Ecto neural progenitor cell (in vitro differentiated cells): ENCODE measurements at places on chromosomes 7 and 10.

DNA sequence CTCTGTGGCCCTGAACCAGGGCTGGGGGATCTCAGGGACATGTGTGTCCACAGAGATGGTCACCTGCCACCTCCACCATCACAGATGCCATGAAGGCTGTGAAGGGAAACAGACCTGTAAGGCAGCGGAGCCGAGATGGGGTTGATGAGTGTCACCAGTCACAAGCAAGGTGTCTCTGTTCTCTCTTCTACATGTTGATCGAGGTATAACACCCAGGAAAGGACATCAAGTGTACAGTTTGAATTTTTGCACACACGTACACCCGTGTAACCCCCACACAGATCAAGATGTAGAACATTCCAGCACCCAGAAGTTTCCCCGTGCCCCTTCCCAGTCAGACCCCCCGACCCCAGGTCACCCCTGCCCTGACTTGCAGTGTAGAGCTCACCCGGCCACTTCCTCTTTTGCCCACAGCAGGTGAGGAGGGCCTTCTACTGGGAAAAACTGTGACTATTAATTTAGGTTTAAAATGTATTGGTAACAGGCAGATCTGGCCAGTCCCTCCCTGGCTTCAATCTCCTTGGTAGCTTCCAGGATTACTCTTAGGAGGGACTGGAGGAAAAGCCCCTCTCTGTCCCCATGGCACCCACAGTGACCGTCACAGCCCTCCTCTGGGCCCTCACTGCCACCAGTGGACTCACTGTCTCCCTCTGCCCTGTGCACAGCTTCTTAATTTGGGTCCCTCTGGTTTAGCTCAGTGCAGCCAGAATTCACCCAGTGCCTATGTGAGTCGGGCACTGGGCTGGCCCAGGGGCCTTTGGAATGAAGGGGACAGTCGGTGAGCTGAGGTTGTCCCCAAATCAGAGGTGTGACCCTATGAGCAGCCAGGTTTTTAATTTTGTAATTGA lies 108.2 kb downstream of the LHPP start:
- no peak for DNase-seq

DNA sequence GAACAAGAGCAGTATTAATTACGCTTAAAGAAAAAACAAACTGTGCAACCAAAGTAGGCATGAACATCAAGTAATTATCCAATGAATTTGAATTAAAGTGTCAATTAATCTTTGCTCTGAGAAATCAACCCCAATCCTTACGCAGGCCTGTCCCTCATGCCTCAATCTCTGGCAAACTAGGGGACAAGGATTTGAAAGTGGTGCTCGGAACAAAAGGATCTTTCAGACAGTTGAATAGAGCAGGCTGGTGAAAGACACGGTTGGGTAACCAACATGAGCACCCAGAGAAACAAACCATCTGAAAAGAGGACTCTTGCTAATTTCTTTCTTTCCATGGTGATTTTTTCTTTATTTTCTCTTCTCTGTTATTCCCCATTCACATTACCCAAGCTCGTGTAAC lies 203.5 kb upstream of the PHF14 start:
- DNase-seq: no peak

- no peak for DNase-seq
These were observed 41.9 kb upstream of the NXPH1 start for GRCh38 chr7:8391353-8392062.

DNA sequence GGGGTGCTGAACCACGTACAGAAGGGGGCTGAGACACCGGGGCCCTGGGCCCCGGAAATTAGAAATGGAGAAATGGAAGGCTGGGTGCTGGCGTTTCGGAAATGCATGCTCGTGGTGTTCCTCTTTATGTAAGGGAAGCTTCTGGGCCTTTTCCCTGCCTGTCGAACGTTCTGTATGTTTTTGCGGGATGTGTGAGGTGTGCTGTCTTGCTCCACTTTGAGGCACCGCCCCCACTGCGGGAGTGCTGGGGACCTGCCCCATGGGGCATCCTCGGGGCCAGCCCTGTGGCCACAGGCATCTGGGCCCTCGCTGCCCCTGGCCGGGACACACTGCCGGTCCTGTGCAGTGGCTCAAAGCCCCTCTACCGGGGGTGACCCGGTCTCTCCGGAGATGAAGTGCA lies 1.7 kb upstream of the VENTX start:
- DNase-seq: no peak

DNA sequence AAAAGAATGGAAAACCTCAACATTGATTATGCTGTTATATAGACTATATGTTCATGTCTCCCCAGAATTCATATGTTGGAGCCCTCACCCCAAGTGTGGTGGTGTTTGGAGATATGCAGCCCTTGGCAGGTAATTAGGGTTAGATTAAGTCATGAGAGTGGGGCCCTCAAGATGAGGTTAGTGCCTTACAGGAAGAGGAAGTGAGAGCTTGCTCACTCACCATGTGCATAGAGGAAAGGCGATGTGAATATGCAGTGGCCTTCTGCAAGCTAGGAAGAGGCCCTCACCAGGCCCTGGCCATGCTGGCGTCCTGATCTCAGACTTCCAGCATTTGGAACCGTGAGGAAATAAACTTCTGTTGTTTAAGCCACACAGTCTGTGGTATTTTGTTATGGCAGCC lies 14.8 kb downstream of the ZNF33A start:
- DNase-seq: no peak

DNA sequence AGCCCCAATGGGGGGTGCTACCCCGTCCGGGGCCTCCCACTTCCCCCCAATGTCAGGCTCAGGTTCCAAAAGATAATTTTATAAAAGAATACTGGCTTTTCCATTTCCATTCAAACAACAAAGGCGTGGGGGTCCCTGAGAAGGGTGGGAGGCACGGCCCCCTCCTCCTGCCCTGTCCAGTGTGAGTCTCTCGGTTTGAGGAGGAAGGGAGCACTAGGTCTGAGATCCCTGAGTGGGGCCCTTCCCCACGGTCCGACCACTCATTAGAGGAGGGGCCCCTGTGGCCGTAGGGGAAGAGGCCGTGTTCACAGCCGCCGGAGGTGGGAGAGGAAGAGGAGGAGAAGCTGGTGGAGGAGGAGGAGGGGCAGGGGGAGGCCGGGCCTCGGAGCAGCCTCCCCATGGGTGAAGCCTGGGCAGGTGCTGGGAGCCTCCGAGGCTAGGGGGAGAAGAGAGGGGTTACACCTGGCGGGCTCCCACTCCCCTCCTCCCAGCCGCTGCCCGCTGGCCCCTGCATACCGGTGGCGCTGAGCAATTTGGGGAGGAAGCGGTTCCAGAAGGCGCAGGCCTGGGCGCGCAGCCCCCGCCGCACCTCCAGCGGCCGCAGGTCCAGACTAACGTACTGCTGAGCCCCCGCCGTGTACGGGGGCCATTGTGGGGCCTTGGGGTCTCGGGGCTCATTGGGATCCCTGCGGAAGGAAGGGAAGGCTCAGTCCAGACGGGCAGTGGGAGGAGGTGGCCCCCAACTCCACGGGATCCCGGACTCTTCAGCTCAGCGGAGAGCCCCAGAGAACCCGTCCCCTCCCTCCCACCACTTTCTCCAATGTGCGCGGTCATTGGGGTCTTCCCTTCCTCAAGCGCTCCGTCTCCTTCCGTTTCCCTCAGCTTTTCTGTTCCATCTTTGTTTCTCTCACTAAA lies 1.4 kb upstream of the UFSP1 start:
- peak; percentile 63 for DNase-seq

DNA sequence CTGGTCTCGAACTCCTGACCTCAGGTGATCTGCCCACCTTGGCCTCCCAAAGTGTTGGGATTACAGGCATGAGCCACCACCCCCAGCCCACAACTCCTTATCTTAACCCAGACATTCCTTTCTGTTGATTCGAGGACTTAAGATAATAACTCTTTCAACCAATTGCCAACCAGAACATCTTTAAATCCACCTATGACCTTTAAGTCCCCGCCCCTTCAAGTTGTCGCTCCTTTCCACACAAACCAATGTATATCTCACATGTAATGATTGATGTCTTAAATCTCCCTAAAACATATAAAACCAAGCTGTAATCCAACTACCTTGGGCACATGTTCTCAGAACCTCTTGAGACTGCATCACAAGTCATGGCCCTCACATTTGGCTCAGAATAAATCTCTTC lies 7.8 kb upstream of the ANKRD2 start:
- no peak for DNase-seq

- DNase-seq: peak; percentile 51
These were observed 1.3 kb downstream of the HOXA7 start for GRCh38 chr7:27154901-27155815.

GRCh38 chr7:157623556-157623955 lies 286.8 kb downstream of the DNAJB6 start:
- no peak for DNase-seq

- no peak for DNase-seq
These were observed 79.1 kb downstream of the RAMP3 start for GRCh38 chr7:45236666-45237065.

DNA sequence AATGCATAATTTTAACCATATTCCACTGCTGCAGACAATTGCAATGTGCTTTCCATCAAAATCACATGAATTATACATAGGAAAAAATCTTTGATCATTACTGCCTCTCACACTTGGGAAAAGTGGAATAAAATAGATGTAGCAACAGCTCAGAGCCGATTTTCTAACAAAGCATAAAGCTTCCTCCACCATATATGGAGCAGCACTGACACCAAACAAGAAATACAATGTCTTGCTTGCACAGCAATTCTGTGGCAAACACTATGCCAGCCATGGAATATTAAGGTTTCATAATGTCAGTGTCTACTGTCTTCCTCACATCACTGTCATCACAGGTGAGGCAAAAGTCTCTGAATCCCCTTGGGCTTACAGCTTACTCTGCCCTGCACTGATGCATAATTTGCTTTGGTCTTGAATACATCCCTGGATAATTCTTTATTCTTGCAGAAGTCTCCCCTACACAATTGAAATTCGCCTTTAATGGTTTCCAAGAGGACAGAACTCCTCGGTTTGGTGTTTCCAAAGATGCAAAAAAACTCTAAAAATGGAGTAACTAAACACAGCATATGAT lies 198.5 kb downstream of the CACNA2D1 start:
- DNase-seq: no peak

GRCh38 chr10:116198676-116199035 lies 74.3 kb downstream of the GFRA1 start:
- no peak for DNase-seq

- no peak for DNase-seq
These were observed 240.8 kb downstream of the ADK start for GRCh38 chr10:74391786-74392185.

DNA sequence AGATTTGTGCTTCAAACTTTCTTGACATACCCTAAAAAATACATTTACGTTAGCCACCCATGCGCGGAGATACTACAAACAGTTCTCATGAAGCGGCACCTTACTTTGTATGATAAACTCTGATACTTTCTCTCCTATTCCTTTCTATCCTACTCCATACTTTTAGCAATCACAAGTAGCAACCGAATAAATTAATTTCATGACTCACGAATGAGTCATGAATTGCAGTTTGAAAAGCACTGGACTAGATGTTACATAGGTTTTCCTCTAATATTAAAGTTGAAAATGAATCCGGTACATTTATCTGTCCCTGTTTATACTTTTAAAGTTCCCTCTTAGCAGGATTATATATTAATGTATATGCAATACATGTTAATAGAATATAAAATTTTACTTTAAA lies 67.6 kb downstream of the CUBN start:
- DNase-seq: no peak

DNA sequence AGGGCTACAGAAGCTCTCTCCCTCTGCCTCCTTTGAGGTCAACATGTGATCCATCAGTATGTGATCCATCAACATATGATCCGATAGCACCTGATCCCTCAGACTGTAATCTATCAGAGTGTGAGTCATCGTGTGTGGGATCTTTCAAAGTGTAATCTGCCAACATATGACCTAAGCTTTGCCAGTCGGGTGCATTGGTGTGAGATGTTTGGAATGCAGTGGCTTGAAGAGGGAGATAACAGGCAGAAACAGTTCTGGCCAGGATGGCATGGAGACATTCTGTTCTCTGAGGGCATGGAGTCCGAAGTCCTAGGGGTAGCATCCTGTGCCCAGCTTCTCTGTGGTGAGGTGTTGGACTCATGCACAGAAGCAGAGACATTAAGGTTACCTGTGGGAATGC lies 217.7 kb upstream of the ETV1 start:
- no peak for DNase-seq

GRCh38 chr7:49398236-49398635 lies 375.2 kb upstream of the VWC2 start:
- DNase-seq: no peak

DNA sequence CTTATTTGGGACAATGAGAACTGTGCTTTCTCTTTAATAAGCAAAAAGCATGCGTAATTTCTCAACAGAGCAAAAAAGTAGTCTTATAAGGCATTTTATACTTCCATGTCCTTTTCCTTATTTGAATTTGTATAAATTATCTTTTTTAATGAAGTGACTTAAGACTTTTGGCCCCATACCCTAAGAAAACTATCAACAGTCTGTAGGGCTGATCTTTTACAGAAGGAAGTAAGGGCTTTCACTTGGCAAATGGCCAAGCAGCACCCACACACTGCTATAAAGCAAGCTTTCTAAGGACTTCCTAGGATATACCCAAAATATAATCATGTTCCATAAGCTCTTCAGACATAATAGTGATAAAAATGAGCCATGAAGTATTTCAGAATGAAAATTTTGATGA lies 3.4 kb downstream of the CRPPA start:
- no peak for DNase-seq

DNA sequence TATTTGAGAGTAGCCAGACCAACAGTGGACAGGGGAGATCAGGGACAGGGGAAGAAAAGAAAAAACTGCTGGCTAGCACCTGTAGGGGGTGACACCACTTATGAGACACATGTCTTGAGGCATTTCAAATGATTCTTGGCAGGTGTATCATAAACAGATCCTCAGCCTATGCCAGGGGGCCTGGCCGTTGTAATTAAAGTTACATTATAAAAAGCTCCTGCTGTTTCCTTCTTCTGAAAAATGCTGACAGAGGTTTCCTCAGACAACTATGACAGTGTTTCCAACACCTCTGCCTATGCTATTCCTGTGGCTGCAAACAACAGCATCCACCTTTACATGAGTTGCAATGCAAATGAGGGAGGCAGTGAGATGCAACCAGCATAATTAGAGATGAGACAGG lies 281.0 kb upstream of the PTER start:
- no peak for DNase-seq

- no peak for DNase-seq
These were observed 481.4 kb downstream of the NEBL start for GRCh38 chr10:20415684-20416083.

- no peak for DNase-seq
These were observed 83.6 kb upstream of the ABI1 start for GRCh38 chr10:26944261-26944882.

DNA sequence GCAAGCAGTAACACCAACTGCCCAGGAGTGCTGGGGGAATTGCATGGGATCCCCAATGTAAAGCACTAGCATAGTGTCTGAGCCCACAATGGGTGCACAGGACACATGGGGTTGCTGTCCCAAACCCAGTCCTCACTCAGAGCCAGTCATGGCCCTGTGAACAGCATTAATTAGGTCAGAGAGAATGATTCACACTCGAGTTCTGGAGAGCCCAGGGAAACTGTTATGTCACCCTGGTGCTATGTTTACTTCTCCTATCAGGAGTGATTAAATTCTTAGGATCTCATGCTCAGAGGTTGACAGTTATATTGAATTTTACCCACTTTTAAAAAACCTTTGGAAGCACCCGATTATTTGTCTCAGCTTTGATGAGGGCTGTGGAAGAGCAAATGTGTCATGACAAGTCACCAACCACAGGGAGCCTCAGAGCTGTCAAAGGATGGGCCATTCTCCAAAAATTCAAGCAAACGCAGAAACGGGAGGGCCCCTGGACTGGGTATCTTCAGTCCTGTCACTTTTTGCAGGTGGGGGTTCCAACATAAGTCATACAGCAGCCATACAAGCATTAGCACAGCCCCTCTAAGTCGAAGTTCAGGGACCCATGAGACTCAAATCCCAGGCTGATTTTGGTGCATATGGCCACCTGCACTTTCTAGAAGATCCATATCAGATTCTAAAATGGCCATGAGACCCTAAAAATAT lies 1.3 kb upstream of the RASSF4 start:
- peak; percentile 32 for DNase-seq
